ENCODE measurements at places on chromosomes 4 and X.

DNA sequence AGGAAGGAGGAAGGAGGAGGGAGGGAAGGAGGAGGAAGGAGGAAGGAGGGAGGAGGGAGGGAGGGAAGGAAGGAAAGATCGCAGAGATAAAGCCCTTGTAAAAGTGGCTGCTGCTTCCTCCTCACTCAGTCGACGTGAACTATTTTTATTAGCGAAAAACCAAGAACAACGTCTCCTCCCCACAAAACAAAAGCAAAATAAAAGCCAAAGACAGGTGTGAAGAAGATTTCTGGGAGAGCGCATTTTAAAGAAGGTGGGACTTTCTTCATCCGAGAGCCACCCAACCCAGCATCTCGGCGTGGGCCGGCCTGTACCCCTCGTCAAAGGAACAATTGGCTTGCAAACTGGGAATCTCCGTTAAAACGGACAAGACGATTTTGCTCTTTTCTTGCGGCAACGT, 40.7 kb upstream of the ASMTL start:
- no peak for DNase-seq

DNA sequence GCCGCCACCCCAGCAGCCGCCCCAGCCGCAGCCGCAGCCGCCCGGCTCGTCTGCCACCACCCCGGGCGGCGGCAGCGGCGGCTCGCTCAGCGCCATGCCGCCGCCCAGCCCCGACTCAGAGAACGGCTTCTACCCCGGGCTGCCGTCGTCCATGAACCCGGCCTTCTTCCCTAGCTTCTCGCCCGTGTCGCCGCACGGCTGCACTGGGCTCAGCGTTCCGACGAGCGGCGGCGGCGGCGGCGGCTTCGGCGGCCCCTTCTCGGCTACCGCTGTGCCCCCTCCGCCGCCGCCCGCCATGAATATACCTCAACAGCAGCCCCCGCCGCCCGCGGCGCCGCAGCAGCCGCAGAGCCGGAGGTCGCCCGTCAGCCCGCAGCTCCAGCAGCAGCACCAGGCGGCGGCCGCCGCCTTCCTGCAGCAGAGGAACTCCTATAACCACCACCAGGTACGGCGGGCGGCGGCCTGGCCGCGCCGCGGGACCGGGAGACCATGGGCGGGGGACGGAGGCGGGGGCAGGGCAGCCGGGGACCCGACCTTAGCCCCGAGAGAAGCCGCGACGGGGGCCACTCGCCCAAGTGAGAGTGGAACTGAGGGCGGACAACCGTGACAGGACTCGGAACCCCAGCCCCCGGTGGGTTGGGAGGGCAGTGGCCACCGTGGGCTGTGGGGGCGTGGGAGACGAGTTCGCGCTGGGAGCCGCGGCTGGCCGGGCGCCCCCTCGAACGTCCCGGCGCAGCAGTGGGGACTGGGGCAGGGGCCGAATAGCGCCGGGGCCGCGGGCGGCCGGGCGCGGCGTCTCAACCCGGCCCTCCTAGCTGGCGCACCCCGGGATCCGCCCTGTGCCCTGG, 1.8 kb downstream of the CPEB2 start:
- no peak for DNase-seq

DNA sequence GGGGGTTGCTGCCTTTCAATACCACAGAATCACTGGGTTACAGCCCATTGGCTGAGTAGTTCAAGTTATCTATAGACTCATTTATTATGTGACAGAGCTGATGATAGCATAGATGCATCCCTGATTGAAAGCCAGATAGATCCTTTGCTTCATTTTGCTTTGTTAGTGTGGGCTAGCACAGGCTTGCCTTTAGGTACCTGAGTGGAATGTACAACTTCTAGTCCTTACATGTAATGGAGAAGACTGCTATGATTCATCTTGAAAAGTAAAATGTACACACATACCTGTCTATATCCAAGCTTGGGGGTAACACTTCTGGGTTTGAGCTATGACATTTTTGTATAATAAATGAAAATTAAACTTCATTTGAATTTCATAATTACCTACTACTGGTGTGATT, 226.0 kb upstream of the FTHL17 start:
- DNase-seq, result no peak

GRCh38 chr4:102196221-102196620, 149.1 kb downstream of the SLC39A8 start:
- no peak for DNase-seq

DNA sequence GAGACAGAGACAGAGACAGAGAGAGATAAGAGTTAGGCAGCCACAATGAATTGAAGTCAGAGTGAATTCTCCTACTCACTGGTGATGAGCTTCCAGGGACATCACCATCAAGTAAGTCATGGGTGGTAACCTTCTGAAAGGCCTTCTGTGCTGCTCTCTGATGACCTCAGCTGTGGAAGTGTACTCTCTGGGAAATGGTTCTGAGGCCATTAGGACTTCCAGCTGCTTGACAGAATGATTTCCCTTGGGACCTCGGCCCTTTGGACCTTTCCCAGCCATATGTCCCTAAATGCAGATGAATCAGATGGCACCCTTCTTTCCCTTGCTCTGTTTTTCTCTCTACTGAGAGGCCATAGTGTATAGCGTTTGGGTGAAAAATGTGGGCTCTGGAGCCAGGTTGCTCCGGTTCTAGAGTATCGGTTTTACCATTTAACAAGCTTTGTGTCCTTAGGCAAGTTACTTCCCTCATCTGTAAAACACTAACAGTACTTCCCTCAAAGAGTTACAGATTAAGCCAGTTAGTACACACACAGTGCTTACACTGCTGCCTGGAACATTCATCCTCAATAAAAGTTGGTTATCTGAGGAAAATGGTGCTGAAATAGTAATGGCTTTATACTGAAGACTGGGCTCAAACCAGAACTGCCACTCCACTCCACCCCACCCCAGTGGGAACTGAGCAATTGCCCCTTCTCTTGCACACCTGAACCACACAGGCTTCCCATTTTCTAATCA, 7.6 kb downstream of the SEPTIN11 start:
- no peak for DNase-seq

GRCh38 chrX:104318330-104319009, 63.7 kb upstream of the ESX1 start:
- peak; percentile 43 for DNase-seq

GRCh38 chr4:155569960-155570515, 96.6 kb upstream of the GUCY1A1 start:
- no peak for DNase-seq

DNA sequence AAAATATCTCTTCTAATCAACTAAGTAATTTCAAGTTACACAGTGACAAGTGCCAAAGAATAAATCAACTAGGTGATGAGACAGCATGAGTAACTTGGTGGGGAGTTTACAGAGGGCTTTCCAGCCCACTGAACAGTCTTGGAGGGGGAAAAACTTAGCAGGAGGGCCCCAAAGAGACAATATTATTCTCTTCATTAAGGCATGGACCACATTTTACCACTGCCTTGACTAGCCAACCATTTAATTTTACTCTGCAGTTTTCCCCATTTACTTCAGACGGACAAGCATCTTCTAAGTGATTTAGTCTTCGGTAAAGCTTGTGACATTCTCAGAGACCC, 25.3 kb upstream of the GATB start:
- DNase-seq, result no peak

GRCh38 chr4:174181827-174182226, 101.6 kb downstream of the FBXO8 start:
- no peak for DNase-seq

DNA sequence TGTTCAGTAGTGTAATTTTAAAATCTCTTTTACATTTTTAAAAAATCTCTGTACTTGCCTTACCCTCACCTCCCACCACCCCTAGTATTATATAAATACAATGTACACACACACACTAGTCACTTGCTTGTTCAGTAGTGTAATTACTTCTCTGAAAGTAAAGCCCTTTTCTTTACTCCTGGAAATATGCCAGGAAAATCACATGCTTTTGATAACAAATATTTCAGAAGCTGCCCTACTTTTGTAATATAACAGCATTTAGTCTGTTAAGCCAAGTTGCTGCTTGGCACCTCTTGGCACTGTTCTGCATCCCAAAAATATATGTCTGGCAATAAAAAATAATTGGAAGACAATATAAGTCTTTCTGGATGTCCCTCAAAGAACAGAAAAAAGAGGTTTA, 172.8 kb upstream of the APOOL start:
- DNase-seq, result no peak

DNA sequence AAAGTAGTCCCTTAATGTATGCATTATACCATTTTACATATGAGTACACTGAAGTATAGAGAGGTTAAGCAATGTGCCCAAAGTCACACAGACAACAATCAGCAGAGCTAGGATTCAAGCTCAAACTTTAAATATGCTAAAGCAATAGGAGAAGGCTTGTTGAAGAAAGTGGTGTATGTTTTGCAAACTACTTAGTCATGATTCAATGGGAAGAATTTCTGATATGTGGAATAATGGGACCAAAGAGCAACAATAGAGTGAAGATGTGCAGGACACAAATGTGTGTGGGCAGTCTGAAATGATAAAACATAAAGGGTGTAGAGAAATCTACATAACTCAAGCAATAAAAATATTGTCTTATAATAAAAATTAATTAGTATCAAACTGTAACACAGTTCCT, 109.0 kb upstream of the ARSJ start:
- DNase-seq, result no peak

GRCh38 chr4:54367059-54367458, 138.0 kb downstream of the PDGFRA start:
- DNase-seq, result no peak

GRCh38 chr4:18022572-18023050, 1.1 kb upstream of the LCORL start:
- no peak for DNase-seq

DNA sequence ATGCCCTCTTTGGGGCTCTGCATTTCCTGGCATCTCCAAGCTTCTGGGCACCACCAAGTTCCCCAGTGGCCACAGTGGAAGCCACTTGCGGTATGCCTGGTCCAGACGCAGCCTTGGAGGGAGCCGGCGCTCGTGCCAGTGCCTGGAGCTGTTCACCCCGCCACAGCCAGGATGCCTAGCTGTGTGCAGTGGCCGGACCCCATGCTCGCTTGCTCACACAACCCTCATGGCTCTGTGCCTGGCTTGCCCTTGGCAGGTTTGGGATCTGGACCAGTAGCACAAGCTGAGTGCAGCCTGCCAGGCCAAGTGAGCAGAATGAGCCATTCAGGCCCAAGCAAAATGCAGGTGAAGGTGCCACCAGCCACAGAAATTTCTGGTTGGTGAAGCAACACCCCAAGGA, 283.5 kb downstream of the EVC2 start:
- DNase-seq, result no peak

DNA sequence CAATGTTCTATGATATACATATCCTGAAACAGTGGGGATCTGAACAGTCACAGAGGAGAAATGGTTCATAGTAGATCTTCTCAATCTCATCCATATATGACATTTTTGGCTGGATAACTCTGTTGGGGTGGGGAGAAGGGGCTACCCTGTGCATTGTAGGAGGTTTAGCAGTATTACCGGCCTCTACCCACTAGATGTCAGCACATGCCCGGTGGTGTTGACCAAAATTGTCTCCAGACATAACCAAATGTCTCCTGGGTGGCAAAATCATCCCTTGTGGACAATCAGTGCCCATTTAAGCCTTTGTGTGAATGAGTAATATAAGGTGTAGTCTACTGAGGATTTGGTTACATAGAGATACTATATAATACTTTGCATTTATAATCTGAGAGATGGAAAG, 89.9 kb downstream of the PLS3 start:
- peak; percentile 23 for DNase-seq

DNA sequence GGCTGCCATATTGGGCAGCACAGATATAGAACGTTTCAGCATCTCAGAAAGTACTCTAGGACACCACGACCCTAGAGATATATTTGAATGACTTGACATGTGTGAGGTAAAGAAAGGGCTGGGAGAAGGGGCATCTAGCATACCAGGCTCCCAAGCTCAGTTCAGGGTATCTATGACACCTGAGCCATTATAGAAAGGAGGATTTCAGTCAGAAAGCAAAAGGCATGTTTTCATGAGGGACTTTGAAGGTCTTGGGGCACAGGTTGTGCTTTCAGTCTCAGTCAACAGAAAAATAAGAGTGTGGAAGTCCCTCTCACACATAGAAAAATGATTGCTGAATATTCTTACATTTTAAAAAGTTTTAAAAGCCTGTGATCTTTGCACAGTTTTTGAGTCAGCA, 51.6 kb downstream of the NIPAL1 start:
- no peak for DNase-seq

GRCh38 chr4:121464854-121465253, 84.0 kb upstream of the QRFPR start:
- no peak for DNase-seq

DNA sequence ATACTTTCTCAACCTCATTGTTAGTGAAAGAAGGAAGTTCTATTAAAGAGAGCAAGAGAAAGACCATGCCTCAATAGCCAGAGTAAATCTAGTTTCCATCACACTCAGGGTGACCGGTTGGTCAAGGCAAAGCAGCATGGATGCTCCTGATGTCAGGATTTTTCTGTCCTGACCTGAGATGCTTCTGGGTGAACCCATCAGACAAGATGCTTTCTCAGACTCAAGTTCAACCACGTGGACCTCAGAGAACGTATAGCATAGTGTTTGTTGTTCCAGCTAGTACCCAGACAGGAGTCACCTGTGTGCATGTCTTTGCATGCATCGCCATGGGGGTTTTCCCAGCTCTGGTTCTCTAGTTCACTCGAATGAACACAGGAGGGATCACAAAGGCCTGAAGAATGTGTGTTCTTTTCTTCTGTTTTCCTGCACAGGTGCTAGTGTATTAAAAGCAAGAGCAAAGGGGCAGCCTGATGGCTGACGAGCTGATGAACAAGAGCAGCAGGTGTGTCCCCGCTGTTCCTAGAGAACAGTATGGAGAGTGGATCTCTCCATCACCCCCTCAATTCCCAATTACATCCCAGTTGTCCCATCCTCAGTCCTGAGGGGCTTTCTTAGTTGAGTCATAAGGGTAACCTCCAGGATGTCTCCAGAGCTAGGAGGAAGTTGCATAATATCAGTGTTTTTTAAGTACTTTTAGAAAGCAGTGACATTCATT, 110.5 kb upstream of the ENPP6 start:
- no peak for DNase-seq

- no peak for DNase-seq
Measured at GRCh38 chr4:113502476-113502875, 259.1 kb downstream of the CAMK2D start.

GRCh38 chr4:58261526-58261925, 1151.3 kb upstream of the IGFBP7 start:
- no peak for DNase-seq

- DNase-seq, result no peak
Measured at GRCh38 chr4:88697141-88697540, 488 bp downstream of the NAP1L5 start.

DNA sequence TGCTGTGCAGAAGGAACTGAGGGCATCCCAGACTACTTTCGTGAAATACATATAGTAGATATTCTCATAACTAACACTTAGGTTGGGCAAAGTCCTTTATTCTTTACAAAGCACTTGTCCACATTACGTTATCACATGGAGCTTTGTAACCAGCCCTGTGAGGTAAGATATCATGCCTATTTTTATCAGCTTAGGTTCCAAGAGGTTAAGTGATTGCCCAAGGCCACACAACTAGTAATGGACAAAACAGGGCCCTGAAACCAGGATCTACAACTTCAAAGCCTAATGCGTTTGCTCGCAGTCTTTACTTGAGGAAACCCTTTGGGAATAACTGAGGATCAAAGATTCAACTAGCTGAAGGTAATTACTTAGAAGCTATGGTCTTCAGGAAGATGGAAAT, 261.5 kb downstream of the GPC3 start:
- DNase-seq, result no peak

GRCh38 chrX:75989806-75990590, 182.9 kb upstream of the PBDC1 start:
- DNase-seq, result no peak

GRCh38 chrX:63746715-63747114, 38.3 kb downstream of the ARHGEF9 start:
- no peak for DNase-seq

GRCh38 chr4:1463927-1464540, 57.8 kb upstream of the NKX1-1 start:
- DNase-seq, result no peak

- no peak for DNase-seq
Measured at GRCh38 chr4:72970756-72971155, 98.8 kb downstream of the COX18 start.

All from HCT116 (cell line).